Forelimb muscle (tissue), 1 donor: ENCODE measurements at places on chromosomes 7 and 10. TPM values are rescaled to one million over a fixed set of nuclear protein-coding genes. Genes with fewer than 3 reads are reported as not detected.
A peak's percentile ranks its signal among the peaks of the same experiment; 100 is the strongest.

- no peak for DNase-seq
Observed at GRCh38 chr7:4240520-4241303, 441.4 kb upstream of the FOXK1 start.

- DNase-seq = peak; percentile 79
Observed at GRCh38 chr10:5466451-5467206, 32.7 kb downstream of the CALML5 start.

- no peak for DNase-seq
Observed at GRCh38 chr10:44714451-44714850, 196.7 kb upstream of the TMEM72 start.

DNA sequence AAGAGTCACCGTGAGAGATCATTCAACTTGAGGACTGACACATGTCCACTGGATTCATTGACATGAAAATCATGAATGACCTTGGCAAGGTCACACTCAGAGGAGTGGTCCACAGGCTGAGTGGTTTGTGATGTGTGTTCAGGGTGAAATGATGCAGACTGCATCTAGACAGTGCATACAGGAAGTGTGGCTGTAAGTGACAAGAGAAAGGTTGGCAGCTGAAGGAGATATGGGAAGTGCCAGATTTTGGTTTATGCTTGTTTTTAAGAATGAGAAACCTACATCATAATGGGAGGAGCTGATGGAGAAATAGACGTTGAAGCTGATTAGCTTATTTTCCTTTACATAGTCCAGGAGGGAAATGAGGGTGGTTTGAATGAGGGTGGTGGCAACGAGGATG lies 64.8 kb upstream of the VIPR2 start:
- no peak for DNase-seq

Gene CNPY1
- 0.40 TPM for polyA plus RNA-seq
